Naive B cell (primary cell): ENCODE measurements at places on chromosomes 5 and 9. TPM values are rescaled to one million over a fixed set of nuclear protein-coding genes. Genes with fewer than 3 reads are reported as not detected.

PCDHA12 gene
- polyA plus RNA-seq, result not detected

ABHD17B gene
- 60.8 TPM for polyA plus RNA-seq

RGS7BP gene
- polyA plus RNA-seq, result not detected

CDK5RAP2 gene
- polyA plus RNA-seq, result 26.5 TPM

PCDHB16 gene
- polyA plus RNA-seq, result not detected
